Fibroblast of mammary gland (primary cell): ENCODE measurements at places on chromosomes 3 and 15.

DNA sequence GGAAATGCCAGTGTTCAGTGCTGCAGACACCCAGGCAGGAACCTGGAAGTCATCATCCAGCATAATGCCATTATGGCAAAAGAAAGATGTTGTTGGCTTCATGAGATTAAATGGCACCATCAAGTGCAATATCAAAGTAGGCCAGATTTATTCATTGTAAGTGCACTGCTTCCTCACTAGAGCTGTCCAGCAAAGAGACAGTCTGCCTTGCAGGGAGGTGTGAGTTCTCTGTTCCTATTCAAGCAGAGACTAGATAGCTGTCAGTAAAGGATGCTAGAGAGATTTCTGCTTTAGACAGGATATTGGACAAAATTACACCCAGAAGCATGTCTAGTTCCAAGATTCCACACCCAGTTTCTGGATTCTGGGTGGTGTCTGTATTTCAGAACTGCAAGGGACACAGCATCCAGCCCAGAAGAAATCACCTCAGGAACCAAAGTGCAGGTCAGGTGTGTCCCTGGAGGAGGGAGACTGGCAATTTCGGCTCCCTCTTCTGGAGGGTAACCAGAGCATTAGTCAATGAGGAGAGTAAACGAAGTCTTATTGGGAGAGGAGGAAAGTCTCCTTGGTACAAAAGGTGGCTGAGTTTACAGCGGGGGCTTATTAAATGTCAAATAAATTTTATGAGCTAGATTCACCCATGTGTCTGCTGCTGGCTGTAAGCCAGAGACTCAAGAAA lies 377.3 kb downstream of the EPHB1 start:
- no peak for DNase-seq

DNA sequence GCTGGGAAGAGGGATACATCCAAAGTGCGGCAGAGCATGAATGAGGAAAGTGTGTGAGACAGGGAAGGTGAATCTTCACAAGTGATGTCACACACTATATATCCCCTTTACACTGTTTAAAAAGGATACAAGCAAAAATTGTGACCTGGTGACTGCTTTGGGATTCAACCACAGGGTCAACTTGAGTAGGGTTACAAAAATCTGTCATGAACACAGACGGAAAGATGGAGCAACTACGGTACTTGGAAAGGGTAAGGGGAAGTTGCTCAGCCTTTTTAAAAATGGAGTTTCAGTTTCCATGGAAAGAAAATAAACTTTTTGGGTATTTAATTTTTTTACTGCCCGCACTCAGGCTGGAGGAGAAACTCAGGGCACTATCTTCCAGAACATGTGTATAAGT lies 60.3 kb downstream of the B3GNT5 start:
- no peak for DNase-seq

GRCh38 chr3:169562988-169563774 lies 100.3 kb downstream of the MECOM start:
- no peak for DNase-seq

- no peak for DNase-seq
Observed at GRCh38 chr3:165885558-165886270, 48.5 kb upstream of the BCHE start.

- DNase-seq: no peak
Observed at GRCh38 chr3:150582620-150583019, 20.5 kb upstream of the SELENOT start.

- no peak for DNase-seq
Observed at GRCh38 chr3:127276995-127277394, 10.9 kb downstream of the PRR20G start.

- DNase-seq: no peak
Observed at GRCh38 chr3:126311338-126311978, 45.8 kb downstream of the KLF15 start.
